ENCODE measurements at places on chromosomes 7 and 10.

GRCh38 chr10:66656499-66656898, 269.3 kb upstream of the LRRTM3 start:
- no peak for DNase-seq

- DNase-seq: no peak
Observed at GRCh38 chr7:13421776-13422175, 567.7 kb downstream of the ETV1 start.

DNA sequence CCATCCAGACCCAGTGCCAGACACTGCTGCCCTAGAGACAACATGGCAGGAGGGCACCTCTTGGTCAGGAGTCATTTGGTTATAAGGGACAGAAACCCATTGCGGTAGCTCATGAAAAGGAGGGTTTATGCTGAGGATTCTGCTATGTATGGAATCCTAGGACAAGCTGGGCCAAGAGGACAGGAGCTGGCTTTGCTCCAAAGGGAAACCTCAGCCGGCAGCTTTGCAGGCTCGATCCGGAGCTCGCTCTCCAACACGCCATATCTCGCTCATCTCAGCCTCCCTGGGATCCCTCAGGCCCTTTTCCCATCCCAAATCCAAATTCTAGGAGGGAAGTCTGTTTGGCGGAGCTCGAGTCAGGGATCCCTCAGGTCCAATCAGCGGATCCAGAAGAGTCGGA, 345.7 kb downstream of the GLRX3 start:
- no peak for DNase-seq

DNA sequence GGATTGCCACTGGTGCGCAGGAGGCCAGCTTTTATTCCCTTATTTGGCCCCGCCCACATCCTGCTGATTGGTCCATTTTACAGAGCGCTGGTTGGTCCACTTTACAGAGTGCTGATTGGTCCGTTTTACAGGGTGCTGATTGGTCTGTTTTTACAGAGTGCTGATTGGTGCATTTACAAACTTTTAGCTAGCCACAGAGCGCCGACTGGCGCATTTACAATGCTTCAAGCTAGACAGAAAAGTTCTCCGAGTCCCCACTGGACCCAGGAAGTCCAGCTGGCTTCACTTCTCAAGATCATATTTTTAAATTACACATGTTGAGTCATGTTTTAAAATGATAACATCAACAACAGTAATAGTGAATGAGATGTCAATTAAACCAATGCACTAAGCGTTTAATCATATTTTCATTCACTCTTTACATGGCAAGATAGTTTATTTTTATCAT, 128.3 kb downstream of the CUBN start:
- DNase-seq: peak; percentile 82

GRCh38 chr7:132024290-132024689, 467.9 kb upstream of the PODXL start:
- no peak for DNase-seq

GRCh38 chr10:80719935-80720334, 182.2 kb downstream of the SH2D4B start:
- DNase-seq: no peak
